Fibroblast of skin of abdomen (primary cell): ENCODE measurements at places on chromosomes 4 and X.

DNA sequence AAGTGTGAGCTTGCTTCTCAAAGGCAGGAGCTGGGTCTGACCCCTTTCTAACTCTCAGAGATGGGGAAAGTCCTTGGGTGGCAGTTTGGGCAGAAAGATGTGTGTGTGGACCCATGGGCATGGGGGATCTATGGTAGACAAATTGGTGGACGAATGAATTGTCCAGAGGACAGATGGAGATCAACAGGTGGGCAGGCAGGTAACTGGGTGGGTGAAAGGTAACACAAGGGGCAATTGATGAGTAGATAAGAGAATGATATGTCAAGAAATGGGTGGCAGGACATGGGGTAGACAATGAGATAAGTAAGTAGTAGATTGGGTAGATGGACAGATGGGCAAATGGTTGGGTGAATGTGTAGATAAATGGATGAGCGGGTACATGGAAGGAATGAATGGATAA lies 2.9 kb upstream of the KCND1 start:
- DNase-seq, result no peak

DNA sequence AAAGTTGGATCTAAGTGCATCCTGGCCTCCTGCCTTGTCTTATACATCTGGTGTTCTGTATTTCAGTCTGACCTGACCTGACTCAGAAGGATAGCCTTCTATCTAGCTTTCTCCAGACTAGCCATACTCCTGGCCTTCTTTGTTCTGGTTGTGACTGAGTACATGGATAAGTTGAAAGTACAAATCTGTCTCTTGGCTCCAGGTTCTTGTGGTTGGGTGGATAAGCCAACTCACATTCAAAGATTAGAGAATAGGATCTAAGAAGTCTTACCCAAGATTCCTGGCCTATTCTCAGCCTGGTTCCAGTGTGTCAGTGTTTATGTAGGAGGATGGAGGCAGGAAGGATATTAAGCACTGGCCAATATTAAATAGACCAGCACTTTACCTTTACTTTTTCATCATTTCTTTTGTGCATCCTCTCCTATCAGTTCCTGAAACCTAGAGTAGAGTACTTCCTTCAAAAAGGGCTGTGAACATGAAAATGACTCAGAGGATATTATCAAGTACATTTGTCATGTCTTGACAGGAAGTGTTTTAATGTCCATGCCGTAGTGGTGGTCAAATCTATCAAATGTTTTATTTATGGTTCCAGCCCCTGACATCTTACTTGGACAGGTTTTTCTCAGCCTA lies 123.5 kb downstream of the IL15 start:
- DNase-seq, result peak; percentile 28

DNA sequence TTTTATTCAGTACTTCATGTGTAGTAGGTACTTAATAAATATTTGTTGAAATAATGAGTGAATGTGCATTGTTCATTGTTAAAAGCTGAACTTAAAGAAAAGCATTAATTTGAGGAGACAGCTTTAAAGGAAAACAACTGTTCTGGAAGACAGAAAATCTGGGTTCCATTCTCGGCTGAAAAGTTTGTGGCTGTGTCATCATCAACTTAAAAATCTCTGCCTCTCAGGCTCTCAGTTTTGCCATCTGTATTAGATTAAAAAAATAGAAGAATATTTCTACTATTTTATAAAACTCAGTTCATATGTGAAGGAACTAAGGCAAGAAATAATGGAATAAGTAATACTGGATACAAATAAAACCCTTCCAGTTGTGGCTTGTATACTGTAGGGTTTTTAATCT lies 62.5 kb downstream of the FSTL5 start:
- peak; percentile 14 for DNase-seq

GRCh38 chr4:86993909-86994681 lies 59.3 kb downstream of the AFF1 start:
- no peak for DNase-seq

DNA sequence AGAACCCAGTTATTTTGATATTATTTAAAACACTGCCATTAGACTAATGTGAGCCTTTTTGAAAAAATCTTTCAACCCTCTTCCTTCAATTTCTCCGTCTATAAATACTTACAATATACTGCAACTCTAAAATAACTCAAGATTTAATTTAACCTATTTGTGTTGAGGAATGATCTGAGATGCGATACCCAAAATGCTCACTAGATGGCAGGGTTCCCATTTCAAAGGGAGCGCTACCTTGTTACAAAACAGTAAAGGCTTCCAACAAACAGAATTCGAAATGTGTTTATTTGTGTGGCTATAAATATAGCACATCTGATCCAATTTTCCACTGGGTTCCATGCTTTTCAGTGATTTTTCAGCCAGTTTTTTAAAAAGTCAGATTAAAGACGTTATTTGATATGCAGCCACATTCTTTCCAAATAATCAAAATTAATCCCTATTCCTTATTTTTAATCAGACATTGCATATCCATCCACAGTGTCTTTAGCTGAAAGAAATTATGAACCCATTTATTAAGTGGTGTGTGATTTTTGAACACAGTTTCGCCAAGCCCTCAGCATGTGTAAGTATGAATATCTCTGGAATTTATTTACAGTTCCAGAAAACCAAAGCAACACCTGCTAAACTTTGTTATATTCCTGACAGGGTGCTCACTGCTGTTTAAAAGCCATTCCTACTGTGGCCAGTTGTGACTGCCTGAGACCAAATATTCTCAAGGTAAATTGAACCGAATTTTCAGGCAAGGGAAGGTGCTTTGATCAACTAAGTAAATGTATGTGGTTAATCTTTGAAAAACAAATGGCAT lies 668.0 kb upstream of the LCORL start:
- DNase-seq, result peak; percentile 48

- no peak for DNase-seq
Observed at GRCh38 chr4:115803825-115804224, 690.4 kb upstream of the NDST4 start.

DNA sequence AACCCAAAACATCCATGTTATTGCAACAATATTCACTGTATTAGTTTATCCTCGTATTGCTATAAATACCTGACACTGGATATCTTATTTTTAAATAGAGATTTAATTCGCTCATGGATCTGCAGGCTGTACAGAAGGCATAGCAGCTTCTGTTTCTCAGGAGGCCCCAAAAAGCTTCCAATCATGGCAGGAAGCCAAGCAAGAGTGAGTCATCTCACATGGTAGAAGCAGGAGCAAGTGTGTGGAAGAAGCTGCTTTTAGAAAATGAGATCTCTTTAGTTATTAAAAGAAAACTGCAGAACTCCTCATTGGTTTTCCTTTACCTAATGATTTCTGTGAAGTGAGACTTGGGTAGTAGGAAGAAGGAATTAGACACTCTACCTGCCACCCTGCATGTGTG lies 16.4 kb downstream of the ZNF732 start:
- DNase-seq, result no peak

DNA sequence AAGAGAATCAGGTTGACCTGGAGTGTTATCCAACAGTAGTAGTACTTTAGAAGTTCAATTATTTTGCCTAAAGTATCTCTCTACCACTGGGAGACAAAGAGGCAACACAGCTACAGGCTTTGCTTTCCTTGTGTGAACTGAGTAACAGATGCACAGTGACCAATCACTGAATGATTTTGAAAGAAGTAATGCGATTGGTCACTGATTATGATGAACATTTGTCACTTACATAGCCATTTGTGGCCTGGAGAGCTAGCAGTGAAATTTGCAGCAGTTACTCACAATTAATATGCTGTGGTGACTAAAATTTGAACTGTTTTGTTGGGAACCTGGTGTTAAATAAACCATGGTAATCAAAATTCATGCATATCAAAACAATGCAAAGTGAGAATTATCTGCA lies 508.7 kb upstream of the DIPK2B start:
- DNase-seq, result peak; percentile 47
